Endodermal cell (in vitro differentiated cells): ENCODE measurements at places on chromosomes 16 and 17. TPM values are rescaled to one million over a fixed set of nuclear protein-coding genes. Genes with fewer than 3 reads are reported as not detected.

GRCh38 chr16:54290833-54291655, 4.5 kb upstream of the IRX3 start:
- no peak overlapping the region for H3K27ac ChIP-seq
- no peaks in the 10 kb centered on the region for H3K4me1 ChIP-seq
- H3K4me3 ChIP-seq = peak overlapping the region; percentile 73
- H3K36me3 ChIP-seq = no peaks in the 10 kb centered on the region
- H3K27me3 ChIP-seq = peaks cover 69% of the 10 kb centered on the region

GRCh38 chr17:55709984-55710383, 12.7 kb downstream of the TMEM100 start:
- peak; percentile 15 for DNase-seq
- H3K27ac ChIP-seq = no peak overlapping the region
- no peaks in the 10 kb centered on the region for H3K27me3 ChIP-seq

DNA sequence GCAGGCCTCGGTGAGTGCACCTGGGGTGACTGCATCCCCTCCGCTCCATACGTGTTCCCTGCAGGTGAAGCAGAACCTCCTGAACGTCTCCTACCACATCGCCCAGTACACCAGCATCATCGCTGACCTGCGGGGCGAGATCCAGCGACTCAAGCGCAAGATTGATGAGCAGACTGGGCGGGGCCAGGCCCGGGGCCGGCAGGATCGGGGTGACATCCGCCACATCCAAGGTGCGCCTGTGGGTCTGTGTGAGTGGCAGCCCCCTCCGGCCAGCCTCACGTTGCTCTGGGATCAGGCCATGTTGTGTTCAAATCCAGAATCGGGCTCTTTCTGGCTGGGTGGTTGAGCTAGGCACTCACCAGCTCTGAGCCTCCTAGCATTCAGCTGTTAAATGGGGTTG, 12.5 kb downstream of the BTBD17 start:
- peaks cover 59% of the 10 kb centered on the region for H3K27me3 ChIP-seq
- no peaks in the 10 kb centered on the region for H3K4me1 ChIP-seq
- H3K4me3 ChIP-seq = no peak overlapping the region
- H3K36me3 ChIP-seq = no peaks in the 10 kb centered on the region
- no peak overlapping the region for H3K27ac ChIP-seq

The OR3A2 gene
- not detected in 3 replicates for total RNA-seq

The CLEC18A gene
- 0.33 to 2.0 TPM (median 1.6 TPM) in 3 replicates for total RNA-seq

The BCO1 gene
- total RNA-seq = 0.38 to 1.1 TPM (median 0.42 TPM) in 3 replicates

DNA sequence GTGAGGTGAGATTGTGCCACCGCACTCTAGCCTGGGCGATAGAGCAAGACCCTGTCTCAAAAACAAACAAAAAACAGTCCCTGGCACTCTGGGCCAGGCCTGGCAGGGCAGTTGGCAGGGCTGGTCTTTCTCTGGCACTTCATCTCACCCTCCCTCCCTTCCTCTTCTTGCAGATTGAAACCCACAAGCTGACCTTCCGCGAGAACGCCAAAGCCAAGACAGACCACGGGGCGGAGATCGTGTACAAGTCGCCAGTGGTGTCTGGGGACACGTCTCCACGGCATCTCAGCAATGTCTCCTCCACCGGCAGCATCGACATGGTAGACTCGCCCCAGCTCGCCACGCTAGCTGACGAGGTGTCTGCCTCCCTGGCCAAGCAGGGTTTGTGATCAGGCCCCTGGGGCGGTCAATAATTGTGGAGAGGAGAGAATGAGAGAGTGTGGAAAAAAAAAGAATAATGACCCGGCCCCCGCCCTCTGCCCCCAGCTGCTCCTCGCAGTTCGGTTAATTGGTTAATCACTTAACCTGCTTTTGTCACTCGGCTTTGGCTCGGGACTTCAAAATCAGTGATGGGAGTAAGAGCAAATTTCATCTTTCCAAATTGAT, 24.8 kb downstream of the STH start:
- peaks cover 7% of the 10 kb centered on the region for H3K4me1 ChIP-seq
- H3K27ac ChIP-seq = peak overlapping the region; percentile 24
- DNase-seq = no peak
- no peak overlapping the region for H3K4me3 ChIP-seq
- H3K27me3 ChIP-seq = no peaks in the 10 kb centered on the region
- peaks cover 27% of the 10 kb centered on the region for H3K36me3 ChIP-seq
